ENCODE measurements at places on chromosomes 1 and 21.

- no peak for DNase-seq
These were observed 15.4 kb downstream of the CCDC17 start for GRCh38 chr1:45608175-45609156.

GRCh38 chr1:151313501-151313900, 13.7 kb downstream of the PI4KB start:
- no peak for DNase-seq

GRCh38 chr1:41811051-41811795, 107.5 kb downstream of the HIVEP3 start:
- peak; percentile 44 for DNase-seq

DNA sequence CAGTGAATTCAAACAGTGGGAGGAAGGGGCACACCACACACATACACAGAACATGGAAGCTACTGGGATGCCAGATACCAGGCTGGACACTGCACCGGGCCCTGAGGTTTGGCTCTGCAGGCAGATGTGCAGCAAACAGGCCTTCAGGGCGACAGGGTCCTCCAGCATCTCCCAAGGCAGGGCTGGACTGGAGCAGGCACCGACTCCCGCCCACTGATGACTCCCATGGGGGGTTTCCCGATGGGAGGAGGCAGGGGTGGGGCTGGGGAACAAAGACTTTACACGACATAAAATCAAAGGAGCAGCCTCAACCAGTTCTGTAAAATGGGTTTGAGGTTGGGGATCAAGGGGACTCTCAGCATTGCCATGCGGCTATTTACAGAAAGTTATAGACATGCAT, 118.1 kb downstream of the SYT2 start:
- no peak for DNase-seq

DNA sequence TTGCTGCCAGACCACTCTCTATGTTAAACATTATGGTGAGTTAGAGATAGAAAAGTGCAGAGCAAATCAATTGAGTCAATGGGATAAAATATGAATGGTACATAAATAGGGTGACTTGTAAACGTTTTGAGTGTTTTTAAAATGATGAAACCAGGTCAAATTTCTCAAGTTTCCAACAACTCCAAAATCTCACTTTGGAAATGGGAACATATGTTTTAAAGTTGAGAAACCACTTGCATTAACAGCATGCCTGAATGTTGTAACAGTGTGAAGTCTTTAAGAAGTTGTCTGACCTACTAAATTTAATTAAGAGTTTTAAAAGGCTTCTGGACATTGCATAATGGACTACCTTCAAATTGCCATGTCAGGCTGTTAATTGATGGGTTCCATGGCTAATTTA, 33.6 kb upstream of the RAVER2 start:
- DNase-seq = no peak

GRCh38 chr1:109578947-109579443, 30.6 kb downstream of the GNAI3 start:
- DNase-seq = no peak

- DNase-seq = no peak
These were observed 1.4 kb upstream of the SUCO start for GRCh38 chr1:172531412-172532182.

GRCh38 chr1:157004806-157005205, 40.7 kb downstream of the ARHGEF11 start:
- DNase-seq = no peak

- no peak for DNase-seq
These were observed 5.8 kb upstream of the TGFB2 start for GRCh38 chr1:218339267-218339831.

DNA sequence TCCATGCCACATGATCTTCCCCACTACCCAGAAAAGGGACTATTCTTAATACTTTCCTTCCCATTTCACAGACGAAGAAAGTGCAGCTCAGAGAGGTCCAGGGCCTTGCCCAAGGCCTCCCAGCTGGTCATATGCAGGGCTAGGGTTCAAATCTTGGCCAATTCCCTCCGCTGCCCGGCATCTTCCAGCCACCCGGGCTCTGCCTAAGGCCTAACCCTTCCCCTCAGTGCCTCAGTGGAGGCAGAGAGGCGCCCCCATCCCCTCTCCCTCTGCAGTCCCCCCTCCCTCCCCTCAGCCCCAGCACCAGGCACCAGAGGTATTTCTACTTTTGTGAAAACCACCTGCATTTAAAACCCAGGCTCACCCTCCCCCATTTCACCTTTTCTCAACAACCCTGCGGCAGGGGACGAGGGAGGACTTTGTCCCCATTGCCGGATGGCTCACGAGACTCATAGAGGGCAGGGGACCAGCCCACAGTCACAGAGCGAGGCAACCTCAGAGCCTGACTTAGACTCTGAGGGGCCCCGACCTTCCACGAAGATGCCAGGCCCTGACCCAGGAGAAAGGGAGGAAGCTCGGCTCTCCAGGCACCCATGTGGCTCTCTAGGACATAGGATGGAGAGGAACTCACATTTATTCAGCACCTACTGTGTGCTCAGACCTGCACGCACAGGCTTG, 12.3 kb downstream of the LAPTM5 start:
- no peak for DNase-seq

DNA sequence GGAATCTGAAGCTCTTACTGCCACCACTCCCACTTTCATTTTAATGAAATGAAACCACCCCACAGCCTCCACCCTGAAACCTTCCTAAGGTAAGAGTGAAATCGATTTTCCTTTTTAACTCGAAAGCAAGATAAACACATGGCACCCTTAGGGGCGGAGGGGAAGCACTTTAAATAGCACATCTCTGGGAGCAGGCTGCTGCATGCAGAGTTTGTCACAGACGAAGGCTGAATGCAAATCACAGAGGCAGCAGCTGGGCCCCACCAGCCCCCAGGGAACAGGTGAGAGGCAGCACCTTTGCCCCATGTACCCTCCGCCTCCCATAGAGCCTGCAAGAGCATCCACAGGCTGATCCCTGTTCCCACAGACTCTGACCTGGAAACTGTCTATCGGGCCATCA, 60.0 kb upstream of the GRIK3 start:
- no peak for DNase-seq

- DNase-seq = no peak
These were observed 22.0 kb downstream of the CCN1 start for GRCh38 chr1:85602571-85602970.
